ENCODE measurements at places on chromosomes 12 and 14.

- no peak for DNase-seq
Measured at GRCh38 chr12:30631740-30632139, 63.9 kb downstream of the IPO8 start.

GRCh38 chr12:76936275-76937193 is 57.7 kb upstream of the CSRP2 start:
- no peak for DNase-seq

DNA sequence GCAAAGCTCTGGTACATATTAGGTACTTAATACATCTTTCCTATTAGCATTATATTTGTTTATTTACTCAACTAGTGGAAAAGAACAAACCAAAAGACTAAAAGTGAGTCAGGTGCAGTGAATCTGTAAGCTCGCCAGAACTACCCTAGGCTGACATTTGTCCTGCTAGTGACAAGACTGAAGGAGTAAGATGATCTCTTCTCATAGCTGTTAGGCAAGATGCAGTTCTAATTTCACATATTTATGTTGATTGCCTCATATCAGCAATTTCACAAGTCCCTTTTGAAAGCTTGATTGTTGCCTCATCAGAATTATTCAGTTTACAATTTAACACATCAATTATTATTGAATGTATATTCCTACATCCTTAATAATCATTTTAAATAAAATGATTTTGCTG is 293.0 kb upstream of the NAV3 start:
- no peak for DNase-seq

DNA sequence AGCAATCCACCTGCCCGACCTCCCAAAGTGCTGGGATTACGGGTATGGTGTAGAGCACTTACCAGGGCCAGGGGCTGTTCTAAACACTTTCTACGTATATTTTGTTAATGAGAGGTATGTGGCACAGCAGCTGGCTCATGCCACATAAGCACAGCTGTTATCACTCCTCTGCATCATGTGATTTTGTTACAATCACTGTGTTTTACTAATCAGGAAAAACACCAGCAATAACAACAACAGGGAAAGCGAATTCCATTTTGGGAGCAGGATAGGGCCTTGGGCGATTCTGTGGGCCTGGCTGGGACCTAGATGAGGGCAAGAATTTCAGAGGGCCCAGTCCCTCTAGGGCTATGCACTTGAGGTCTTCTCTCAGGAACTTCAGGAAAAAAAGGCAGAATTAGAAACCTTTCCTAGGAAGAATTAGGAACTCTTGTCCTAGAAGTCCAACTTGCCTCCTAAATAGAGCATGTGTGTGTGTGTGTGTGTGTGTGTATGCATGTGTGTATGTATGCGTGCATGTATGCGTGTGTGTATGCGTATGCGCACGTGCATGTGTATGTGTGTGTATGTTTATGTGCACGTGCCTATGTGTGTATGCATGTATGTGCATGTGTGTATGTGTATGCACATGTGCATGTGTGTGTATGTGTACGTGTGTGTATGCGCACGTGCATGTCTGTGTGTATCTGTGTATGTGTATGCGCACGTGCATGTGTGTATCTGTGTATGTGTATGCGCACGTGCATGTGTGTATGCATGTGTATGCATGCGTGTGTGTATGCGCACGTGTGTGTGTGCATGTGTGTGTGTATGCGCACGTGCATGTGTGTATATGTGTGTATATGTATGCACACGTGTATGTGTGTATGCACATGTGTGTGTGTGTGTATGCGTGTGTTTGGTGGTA is 41.8 kb upstream of the CORO1C start:
- DNase-seq = no peak

DNA sequence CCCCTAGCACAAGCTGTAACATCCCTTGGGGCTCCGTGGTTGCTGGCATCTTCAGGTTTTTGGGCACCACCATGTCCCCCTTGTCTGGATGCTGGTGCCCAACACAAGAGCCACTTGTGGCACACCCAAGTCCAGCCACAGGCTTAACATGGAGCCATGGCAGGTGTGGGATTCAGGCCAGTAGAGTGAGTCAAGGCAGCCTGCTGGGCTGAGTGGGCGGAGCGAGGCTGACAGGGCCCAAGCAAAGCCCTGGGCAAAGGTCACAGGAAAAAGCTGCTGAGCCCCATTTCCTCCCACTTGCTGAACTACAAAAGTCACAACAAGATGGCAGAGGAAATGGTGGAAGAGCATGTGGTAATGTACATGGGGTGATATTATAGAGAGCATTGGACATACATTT is 950.7 kb upstream of the FLRT2 start:
- DNase-seq = no peak

- DNase-seq = no peak
Measured at GRCh38 chr12:121184984-121185889, 24.7 kb upstream of the P2RX4 start.

- no peak for DNase-seq
Measured at GRCh38 chr12:3046441-3047200, 30.6 kb upstream of the TSPAN9 start.

DNA sequence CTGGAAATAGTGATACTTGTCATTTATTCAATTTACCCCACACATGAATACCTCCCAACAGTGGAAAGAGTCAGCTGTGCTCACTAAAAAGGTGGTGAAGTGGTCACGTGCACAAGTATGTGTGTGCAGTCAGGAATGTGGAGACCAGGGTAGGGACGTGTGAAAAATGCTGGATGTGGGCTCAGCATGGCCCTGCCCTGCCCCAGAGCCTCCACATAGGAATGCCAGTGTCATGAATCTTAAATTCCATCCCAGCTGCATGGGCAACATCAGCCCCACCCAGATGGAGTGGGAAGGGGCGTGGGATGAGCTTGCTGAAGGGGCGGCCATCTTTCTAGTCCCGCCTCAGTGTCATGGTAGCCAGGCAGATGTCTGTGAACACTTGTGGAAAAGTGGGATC is 87.7 kb downstream of the C12orf75 start:
- no peak for DNase-seq
